ENCODE measurements at places on chromosomes 3 and 15. TPM values are rescaled to one million over a fixed set of nuclear protein-coding genes. Genes with fewer than 3 reads are reported as not detected.

DNA sequence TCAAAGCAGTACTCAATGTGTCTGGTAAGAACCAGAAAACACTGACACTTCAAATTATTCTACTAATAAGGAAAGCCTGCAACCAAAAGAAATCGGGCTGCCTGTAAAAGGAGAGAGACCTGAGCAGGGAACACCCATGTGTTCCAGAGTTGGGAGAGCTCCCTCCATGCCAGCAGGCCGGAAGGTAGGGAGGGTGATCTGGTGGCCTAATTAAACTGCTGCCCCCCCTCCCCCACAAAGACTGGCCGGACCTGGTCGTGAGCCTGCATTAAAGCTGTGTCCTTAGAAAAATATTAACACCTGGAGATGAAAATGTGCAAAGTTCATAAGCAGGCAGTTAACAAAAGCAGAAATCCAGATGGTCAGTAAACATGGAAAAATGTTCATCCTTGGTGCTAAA lies 170.6 kb upstream of the BHLHE40 start:
- DNase-seq, result no peak

Gene GPR87
- not detected for polyA plus RNA-seq

DNA sequence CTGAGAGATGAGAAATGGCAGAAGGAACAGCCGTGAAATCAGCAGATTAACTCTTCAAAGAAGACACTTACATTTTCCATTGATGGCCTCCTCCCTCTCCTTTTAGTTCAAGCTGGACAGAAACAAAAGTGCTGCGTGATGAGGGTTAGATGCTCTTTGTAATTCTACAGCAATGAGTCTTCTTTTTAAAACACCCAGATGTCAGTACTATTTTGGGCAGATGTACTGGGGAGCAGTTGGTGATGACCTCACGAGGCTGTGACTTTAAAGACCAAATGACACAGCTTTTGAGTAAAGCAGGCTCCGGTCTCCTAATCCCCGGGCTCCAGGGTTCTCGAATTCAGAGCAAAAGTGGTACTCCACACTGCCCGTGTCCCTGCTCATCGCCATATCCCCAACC lies 198.2 kb downstream of the SLCO3A1 start:
- DNase-seq, result no peak

Gene RAD54L2
- polyA plus RNA-seq, result 5.4 TPM

Gene ARHGAP31
- polyA plus RNA-seq, result 3.9 TPM

Gene XCR1
- polyA plus RNA-seq, result not detected

DNA sequence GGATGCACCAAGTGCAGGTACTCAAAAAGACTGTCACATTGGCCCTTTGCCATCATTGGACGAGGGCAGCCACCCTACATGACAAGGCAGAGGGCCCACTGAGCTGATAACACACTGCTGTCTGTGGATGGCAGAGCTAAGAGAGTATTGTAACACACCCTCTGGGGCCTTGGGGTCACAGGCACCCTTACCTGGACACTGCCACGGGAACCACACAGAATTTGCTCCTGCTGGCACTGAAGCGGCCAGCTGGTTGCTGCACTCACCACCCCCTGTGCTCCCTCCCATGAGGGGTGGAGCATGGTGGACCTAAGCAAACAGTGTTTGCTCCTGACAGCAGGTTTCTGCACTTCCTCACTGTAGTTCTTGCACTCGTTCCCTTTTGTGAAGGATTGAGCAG lies 208.2 kb upstream of the SGO1 start:
- DNase-seq, result no peak

GRCh38 chr15:95174301-95175259 lies 943.2 kb downstream of the MCTP2 start:
- DNase-seq, result no peak

DNA sequence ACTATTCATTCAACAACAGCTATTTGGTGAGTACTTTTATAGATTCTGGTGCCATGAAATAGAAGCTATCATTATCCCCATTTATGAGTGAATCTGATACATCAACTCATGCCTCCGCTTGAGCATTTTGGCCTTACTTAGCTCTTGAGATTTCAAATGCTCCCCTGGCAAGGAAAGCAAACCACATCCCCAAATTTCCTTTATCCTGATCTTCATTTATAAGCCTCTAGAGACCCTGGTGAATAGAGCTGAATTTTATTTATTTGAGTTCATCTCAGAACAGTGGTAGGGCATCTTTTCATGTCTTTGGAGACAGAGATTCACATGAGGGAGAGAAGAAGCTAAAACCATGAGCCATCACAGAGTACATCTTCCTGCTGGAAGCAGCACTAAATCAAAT lies 317.2 kb downstream of the SLC9A9 start:
- no peak for DNase-seq

- no peak for DNase-seq
These were observed 70.0 kb upstream of the ACP3 start for GRCh38 chr3:132247211-132247610.

DNA sequence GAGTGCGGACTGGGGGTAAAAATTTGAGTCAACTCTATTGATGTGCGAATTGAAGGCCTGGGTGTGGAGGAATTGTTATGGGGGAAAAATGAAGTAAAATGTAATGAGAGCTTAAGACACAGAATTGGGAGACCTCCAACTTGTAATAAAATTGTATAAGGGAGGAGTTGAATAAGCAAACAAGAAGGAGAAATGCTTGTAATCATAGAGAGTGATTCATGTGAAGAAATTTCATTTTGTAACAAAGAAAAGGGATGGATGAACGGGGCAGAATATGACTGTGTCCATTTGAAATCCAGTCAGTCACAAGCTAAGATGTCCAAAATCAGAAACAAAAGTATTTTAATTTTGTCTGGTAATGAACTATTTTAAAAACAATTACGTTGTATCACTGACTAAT lies 552.3 kb downstream of the NAALADL2 start:
- no peak for DNase-seq

DNA sequence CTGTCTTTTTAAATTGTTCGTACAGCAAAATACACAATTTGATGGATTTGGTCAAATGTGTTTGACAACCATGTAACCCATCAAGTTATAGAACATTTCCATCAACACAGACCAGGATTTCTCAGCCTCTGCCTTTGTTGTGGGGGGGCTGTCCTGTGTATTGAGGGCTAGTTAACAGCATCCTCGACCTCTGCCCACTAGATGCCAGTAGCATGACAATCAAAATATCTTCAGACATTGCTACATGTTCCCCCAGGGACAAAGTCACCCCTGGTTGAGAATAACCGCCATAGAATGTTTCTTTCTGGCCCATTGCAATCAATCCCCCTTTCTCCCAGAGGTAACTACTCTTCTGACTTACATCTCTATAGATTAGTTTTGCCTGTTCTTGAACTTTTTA lies 310.1 kb upstream of the RGMA start:
- DNase-seq, result no peak

DNA sequence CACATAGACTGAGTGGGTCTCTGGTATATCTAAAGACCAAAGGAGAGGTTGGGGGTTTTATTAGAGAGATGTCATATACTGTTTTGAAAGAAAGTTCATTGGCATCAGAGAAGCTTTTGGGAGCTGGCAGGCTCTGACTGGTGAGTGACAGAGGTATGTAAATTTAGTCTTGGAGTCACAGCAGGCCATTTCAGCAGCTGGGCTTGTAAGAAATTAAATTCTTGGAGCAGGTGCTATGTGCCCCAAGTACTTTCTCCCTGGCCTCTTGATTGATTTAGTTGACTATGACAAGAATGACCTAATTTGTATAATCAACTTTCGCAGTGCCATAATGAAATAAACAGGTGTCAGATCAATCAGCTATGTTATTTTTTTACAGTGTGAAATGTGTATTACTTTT lies 47.8 kb upstream of the CDAN1 start:
- DNase-seq, result no peak

DNA sequence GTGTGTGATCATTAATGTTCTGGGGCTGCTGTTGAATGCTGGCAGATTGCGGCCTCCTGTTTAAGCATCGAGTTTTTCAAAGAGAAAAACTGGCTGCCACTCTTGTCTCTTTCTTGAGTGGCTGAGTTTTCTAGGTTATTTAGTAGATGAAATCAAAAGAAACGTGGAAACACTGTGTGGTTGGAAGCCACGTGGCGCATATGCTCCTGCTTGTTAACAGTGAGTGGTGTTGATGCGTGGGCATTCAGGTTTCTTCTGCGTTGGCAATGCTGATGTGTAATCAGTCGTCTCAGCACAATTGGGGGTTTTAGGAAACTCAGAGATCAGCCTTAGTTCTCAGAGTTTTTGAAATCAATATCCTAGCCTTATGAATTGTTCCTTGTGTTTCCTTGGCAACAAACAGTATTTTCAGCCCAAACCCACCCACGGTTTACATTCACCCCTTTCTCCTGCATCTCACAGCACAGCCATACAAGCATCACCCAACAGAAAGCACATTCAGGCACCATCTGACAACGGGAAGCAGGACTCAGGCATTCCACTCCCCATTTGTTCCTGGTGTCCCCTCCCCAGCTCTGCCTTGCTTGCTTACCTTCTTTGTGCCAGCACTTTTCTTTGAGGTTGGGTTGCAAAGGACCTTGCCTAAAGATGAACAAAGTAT lies 74.7 kb downstream of the SEC22A start:
- DNase-seq, result peak; percentile 71

Data from brain (organoid and tissue), 16 donors.